ENCODE measurements at places on chromosomes 6 and 20.

- H3K27ac ChIP-seq, result no peak overlapping the region
- H3K27me3 ChIP-seq, result peaks cover 5% of the 10 kb centered on the region
- H3K36me3 ChIP-seq, result no peaks in the 10 kb centered on the region
- DNase-seq, result no peak
- H3K4me3 ChIP-seq, result no peak overlapping the region
Measured at GRCh38 chr6:124694139-124694705, 268.0 kb upstream of the RNF217 start.

DNA sequence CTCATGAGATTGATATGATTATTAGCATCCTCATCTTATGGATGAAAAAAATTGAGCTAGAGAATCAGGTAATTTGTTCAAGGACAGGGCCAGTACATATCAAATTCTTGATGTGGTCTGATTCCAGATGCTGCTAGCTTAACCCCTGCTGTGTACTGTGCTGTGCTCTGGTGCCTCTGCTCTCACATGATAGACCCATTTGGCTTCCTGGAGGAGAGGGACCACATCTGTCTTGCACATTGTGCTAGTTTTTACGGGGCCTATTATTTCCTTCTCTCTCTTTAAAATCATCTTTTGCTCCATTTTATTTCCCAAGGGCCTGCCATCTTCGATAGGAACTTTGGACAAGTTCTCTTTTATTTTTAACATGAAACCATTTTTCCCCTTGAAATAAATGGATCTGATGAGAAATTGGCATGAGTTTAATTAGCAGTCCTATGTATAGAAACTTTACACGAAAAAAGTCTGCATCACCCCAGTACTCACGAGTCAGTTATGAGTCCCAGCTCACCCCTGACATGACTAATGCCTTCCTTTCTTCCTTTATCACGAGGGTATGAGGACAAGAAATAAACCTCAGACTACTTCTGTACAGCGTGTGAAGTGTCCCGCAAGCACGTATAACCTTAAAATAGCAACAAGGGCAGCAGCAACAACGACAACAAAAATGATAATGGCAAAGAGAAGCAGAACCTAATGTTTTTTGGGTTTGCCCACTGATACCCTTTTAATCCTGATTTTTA is 26.5 kb downstream of the CD109 start:
- DNase-seq, result peak; percentile 39
- H3K27ac ChIP-seq, result peak overlapping the region; percentile 45
- no peak overlapping the region for H3K4me3 ChIP-seq

DNA sequence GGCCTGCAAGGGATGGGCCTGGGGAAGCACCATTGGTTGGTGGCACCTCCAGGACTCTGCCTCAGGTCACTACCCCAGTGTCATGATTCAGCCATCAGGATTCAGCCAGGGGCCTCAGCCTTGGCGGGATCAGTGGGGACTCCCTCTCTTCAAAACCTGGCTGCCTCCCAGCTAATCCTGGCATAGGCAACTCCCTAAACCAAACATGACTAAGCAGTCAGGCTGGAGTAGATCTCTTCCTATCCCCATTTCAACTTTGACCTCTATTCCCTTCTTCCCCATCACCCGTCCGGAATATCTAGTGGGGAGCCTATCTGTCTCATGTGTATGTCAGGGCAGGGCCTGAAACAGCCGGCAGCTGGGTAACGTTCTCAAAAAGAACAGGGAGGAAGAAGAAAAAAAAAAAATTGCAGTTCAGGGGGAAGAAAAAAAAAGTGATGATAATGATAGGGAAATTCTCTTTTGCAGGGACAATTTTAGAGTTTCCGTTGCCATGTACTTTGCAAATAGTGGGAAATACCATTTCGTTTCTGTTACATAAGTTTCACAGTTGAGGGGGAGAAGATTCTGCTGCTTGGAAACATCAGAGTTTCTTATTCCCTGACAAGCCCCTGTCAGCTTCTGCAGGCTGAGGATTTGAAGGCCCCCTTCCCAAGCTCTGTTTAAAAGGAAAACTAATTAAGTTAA is 4.1 kb upstream of the PREX1 start:
- H3K27me3 ChIP-seq, result no peaks in the 10 kb centered on the region
- H3K27ac ChIP-seq, result peak overlapping the region; percentile 9
- peaks cover 39% of the 10 kb centered on the region for H3K4me1 ChIP-seq
- peak; percentile 95 for DNase-seq

DNA sequence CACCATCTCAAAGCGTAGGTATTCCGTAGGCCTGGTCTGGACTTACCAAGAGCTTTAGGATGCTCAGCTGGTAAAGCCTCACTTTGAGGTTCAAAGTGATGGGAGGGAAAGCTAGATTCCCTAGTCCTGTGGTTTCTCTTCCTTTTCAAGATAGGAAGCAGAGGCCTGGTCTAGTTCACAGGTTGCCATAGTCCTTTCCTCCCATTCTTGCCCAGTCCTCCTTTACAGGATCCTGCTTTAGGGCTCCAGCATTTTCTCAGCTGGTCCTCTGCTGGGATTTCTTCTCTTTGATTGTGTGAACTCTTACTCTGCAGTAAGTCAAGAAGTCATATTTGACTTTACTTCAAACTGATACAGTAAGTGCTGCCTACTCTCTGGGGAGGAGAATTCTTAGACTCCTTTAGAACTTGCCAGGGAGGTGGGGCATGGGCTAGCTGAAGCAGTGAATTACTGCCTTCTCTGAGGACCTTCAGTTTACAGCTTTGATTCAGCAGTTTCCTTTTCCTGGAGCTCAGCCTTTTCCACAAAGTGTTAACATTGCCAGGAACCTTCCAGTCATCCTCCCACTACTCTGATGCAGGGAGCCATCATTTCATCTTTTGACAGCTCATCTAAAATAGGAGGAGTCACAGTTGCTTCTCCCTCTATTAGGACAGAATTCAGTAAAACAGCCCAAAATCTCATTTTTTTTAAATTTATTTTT is 42.8 kb upstream of the PLCG1 start:
- no peak overlapping the region for H3K4me3 ChIP-seq
- peaks cover 67% of the 10 kb centered on the region for H3K36me3 ChIP-seq
- no peaks in the 10 kb centered on the region for H3K27me3 ChIP-seq
- no peaks in the 10 kb centered on the region for H3K4me1 ChIP-seq

- H3K27ac ChIP-seq, result no peak overlapping the region
- peaks cover 21% of the 10 kb centered on the region for H3K4me1 ChIP-seq
- no peak for DNase-seq
- H3K36me3 ChIP-seq, result no peaks in the 10 kb centered on the region
Measured at GRCh38 chr6:113564371-113565171, 292.6 kb upstream of the MARCKS start.
